K562 (cell line): ENCODE measurements at places on chromosomes 1 and 21.

GRCh38 chr1:6329851-6330250 lies 63.7 kb downstream of the ACOT7 start:
- no peak for DNase-seq

DNA sequence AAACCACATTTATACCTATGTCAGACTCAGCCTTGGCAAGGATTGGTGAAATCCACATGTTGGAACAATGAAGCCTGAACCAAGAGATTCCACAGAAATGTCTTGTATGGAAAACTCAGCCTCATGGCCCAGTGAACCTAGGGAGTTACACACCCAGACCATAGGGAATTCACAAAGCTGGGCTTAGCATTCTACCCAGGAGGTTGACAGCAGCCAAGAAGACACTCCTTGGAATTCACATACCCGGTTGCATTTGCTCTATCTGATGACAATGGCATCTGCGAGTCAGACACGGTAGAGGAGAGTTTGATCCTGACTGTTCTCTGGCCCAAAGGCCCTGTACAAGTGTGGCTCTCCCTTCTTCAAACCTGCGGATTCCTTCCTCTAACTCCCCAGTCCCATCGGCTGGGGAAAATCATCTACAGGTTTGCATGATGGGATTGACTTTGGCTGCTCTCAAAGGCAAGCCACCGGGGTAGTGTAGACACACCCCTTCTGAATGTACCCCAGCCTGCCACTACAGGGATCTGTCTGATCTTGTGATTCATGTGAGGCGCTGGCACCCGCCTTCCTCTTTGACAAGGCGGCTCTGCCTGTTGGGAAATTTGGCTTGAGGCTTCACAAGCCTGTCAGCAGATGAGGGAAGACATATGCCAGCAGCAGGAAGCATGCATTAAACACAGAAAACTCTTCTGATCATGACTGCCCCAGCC lies 297.3 kb upstream of the KAZN start:
- DNase-seq: no peak

DNA sequence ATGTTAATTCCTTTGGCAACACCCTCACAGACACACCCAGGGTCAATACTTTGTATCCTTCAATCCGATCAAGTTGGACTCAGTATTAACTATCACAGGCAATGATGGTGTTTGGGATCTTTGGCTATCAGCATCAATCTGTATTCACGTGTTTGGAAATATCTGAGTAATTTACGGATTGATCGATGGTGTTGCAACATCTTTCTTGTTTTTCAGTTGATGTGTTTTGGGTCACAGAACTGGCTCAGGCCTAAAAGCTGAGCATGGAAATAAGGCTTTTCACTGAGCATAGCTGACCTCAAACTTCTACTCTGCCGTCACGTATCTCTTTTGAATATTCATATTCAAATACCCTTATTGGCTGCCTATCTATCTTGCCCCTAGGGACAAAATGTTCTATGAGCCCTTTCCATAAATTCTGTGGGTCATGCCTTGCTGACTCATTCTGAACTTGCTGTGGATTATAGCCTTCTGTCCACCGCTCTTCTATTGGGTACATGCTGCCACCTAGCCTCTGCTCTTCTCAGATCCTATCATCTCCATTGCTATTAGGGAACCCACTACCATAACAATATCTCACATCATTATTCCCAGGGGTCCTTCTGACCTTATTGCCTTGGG lies 156.0 kb downstream of the PDE4B start:
- peak; percentile 38 for DNase-seq

GRCh38 chr1:209527993-209528717 lies 55.4 kb upstream of the CAMK1G start:
- peak; percentile 9 for DNase-seq

DNA sequence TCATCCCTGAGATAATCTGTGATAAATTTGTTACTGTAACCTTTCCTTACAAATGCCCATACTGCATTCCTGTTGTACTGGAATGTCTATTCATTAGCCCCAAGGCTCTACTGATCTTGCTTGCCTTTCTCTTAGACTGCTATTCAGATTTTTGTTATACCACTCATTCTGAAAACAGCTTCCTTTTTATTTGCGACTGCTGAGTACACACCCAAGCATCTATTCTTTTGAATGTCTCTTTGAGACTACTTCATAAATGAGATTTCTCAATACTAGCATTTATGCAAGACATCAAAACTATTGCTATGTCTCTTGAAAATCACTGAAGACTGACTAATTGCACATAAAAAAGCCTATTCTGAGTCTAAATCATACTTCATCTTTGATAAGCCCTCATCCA lies 38.6 kb downstream of the DENND1B start:
- no peak for DNase-seq

- no peak for DNase-seq
Measured at GRCh38 chr1:19973616-19974015, 5.8 kb downstream of the PLA2G2A start.

- peak; percentile 14 for DNase-seq
Measured at GRCh38 chr21:17758683-17759082, 60.5 kb downstream of the C21orf91 start.
